Motor neuron (in vitro differentiated cells): ENCODE measurements at places on chromosomes 4 and X.

GRCh38 chrX:121851033-121851432 lies 803.6 kb downstream of the GLUD2 start:
- ATAC-seq = no peak

GRCh38 chrX:115147220-115147619 lies 42.0 kb upstream of the RBMXL3 start:
- ATAC-seq = no peak

- ATAC-seq = no peak
These were observed 1042.5 kb upstream of the PABPC4L start for GRCh38 chr4:135244056-135244455.

GRCh38 chrX:115031989-115032388 lies 14.6 kb upstream of the IL13RA2 start:
- ATAC-seq = no peak

DNA sequence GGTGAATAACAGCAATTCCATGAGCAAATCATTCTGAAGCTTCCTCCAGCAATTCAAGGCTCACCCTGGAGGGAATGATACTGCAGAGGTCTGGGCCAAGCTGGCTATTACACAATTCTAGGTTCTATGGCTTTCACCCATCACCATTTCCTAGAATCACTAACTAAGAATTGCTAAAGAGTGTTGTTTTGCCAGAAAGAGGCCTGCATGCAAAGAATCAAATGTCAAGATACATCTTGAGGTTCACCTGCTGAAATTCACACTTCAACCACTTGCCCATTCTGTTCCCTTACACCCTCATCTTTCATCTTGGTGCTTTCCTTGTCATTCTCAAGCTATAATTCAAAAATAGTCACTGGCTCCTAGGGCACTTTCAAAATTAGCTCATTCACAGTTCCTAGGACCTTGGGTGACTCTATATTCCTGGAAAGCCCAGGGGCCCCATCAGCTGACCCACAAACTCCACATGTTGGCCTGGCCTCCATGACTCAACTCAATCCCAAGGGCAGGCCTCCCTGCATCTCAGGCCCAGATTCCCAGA lies 7.0 kb downstream of the APBB2 start:
- no peak for ATAC-seq

GRCh38 chr4:7206911-7207567 lies 14.7 kb downstream of the SORCS2 start:
- ATAC-seq = peak; percentile 97

DNA sequence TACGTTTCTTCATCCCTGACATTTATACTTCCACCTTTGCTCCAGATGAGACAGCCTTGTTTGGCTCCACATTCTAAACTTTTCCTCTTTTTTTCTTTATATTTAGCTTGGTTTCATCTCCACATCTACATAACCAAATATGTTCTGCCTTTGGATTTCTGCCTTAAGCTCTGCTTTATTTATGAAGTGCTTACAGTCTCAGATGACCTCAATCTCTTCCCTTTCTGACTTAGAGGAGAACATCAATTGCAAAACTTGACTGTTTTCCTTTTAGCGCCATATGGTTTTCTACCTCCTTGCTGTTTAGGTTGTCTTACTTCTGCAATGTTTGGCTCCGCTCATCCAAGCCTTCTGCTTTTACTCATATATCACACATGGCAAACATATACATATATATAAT lies 7.5 kb downstream of the ASB5 start:
- ATAC-seq = no peak

DNA sequence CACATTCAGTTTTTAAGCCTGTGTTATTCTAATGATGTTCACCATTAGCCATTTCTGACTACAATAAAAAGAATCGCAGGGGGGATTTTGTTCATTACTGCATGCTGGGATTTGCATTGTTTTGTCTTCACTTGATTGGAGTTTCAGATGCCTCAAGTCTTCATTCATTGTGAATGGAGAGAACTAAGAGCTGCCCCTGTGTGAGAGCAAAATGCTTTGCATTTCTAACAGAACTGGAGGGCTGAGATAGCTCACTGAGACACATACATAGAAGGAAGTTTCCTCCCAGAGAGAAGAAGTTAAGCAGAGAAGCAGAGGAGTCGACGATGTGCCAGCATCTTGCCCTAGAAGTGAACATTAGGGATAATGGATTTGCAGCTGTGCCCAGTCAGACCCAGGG lies 113.5 kb upstream of the GATB start:
- no peak for ATAC-seq

DNA sequence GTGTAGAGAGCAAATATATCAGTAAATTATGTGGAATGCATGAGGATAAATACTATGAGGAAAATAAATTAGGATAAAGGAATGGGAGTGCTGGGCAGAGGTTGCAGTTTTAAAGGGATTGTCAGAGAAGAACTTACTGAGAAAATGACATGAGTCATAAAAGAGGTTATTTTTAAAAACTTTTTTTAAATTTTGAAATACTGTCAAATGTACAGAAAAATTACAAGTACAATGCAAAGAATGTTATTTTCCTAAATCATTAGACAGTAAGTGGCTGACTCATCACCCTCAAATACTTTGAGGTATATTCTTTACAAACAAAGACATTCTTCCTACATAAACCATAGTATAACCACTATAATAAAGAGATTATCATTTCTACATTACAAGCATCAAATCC lies 29.8 kb upstream of the H2AZ1 start:
- no peak for ATAC-seq

DNA sequence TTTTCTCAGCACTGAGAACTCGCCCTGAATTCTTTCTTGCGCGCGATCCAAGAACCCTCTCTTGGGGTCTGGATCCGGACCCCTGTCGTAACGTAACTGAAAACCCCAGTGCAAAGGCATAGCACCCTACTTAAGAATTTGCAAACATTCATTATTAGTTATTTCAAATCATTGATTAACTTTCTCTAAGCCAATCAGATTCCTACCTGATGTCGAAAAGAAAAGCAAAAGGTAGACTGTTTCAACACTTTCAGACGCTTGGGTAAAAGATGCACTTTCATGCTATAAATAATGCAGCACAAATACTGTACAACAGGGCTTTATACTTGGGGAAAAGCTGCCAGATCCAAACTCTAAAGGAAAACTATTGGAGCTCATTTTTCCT lies 817 bp upstream of the WDR19 start:
- no peak for ATAC-seq

DNA sequence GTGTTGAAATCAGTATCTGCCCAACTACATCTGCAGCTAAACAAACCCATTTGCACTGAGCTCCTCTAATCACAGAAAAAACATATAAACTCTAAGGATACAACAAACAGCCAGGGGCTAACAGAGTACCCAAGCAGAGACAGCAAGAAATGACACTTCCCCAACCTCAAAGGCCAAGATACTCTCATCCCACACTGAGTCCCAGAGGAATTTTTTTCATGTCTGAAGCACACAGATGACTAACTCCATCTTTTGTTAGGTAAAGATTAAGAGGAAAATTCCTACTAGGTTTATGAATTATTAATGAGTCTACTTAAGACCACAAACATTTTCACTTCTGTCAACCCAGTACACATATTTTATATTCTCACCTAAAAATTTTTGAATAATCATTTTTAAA lies 31.6 kb downstream of the SEPSECS start:
- ATAC-seq = no peak

DNA sequence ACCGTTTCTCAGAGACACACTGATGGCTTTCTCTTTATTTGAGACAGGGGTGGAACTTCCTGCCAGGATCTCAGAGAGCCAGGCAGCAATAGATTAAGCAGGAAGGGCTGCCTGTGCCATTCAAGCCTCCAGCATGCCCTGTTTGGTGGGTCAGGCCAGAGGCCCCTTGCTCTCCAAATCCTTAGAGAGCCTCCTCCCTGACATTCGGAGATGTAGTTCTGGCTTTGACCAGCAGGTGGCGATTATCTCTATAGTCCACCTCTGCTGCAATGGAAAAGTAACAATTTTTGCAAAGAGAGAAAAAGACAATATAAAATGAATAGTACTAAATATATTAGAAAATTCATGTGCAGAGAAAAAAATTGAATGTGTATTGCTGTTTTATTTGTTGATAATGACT lies 93.9 kb downstream of the NXF2B start:
- no peak for ATAC-seq

- ATAC-seq = peak; percentile 95
These were observed 138.0 kb downstream of the NSUN7 start for GRCh38 chr4:40887764-40888131.
